ENCODE measurements at places on chromosomes 12 and 14.
A peak's percentile ranks its signal among the peaks of the same experiment; 100 is the strongest.

DNA sequence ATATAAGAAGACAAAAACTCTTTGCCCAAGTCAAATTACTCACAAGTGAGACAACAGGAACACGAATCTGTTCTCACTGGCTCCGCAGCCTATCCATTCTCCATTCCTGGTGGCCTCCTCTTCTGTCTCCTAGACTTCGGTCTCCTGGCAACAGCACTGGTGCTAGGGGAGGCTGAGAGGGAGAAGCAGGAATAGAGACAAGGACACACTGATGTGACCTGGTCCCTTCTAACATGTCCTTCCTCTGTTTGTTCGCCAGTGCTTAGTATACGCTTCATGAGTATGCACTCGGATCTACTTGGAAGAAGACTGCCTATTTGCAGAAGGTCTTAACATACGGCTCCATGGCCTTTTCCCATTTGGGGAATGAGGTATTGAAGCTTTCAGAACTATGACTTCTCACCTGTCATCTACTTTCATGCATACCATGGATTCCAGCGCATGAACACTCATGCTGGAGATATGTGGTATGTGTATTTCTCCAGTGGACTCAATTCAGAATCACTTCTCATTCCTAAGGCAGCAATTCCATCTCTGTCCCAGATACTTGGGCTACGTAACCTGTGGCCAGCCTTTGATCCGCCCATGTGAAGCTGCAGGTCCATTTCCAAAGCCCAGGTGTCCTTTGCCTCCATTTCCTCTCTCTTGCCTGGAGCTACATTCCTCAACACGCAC is 33.9 kb downstream of the BHLHE41 start:
- DNase-seq, result peak; percentile 53

DNA sequence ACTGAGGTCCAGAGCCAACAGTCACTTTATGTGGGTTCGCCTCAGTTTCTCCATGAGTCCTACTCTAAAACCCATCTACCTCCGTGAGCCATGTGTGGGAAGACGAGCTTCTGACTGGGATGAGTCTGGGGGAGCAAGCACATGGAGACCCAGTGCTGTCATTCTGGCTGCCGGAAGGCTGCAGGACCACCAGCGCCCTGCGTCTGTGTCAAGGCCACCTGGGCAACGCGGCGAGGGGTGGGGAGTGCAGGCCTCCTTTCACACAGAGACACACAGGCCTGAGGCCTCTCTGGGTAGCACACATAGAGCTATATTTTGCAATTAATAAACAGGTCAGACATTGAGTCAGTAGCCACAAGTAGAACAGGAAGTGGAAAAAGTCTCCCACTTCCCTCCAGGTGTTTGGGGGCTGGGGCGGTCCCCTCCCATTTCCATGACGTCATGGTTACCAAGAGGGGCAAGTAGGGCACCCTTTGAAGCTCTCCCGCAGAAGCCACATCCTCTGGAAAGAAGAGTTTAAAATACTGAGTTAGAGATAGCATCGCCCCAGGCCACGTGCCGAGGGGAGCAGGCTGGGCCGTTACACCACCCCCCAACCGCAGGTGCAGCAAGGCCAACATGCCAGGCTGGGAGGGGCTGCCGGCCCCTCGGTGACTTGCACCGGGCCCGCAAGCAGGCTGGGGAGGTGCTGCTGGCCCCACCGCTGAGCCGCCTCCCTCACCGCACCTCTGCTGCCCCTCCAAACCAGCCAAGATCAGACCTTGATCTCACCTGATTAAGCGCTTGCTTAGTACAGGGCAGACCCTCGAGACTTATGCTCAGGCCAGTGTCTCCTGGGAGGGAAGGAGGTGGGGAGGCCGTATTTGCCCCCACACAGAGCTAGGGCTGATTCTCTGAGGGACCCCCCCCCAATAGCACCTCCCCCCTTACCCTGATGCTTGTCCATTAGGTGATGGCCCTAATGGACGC is 32.7 kb downstream of the DAD1 start:
- DNase-seq, result peak; percentile 75

GRCh38 chr14:28769276-28769880 is 2.8 kb downstream of the FOXG1 start:
- no peak for DNase-seq

GRCh38 chr12:67656251-67656650 is 7.7 kb downstream of the DYRK2 start:
- DNase-seq, result no peak

DNA sequence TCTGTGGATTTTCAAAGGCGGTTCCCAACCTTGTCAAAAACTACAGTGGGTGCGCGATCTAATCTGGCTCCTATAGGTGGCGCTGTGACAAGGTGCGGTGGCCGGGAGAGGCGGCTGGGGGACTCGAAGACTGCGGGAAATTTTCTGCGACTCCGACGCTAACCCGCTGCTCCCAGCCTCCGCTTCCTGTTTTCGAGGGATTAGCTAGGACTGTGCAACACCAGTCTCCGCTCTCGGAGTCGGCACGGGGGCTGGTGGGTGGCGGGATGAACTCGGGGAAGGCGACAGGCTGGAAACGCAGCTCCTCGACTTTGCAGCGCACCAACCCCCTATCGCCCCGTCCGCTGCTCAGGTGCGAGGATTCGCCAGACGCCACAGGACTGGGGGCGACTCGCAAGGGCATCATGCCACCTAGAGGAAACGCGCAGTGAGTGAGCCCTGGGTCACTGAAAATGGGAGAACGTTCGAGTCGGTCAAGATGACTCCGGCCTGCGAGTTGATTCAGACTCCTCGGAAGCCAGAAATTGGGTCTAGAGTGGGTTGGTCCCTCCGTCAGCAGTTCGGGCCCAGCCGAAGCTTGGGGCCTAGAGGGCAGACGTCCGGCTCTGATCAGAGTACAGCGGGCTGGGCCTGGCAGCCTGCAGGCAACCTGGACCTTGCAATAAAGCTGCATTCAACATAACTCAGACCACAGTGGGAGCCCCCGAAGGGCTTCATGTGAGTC is 5.5 kb upstream of the PAX9 start:
- DNase-seq, result no peak

- DNase-seq, result no peak
Measured at GRCh38 chr12:45232146-45232755, 16.4 kb downstream of the ANO6 start.

DNA sequence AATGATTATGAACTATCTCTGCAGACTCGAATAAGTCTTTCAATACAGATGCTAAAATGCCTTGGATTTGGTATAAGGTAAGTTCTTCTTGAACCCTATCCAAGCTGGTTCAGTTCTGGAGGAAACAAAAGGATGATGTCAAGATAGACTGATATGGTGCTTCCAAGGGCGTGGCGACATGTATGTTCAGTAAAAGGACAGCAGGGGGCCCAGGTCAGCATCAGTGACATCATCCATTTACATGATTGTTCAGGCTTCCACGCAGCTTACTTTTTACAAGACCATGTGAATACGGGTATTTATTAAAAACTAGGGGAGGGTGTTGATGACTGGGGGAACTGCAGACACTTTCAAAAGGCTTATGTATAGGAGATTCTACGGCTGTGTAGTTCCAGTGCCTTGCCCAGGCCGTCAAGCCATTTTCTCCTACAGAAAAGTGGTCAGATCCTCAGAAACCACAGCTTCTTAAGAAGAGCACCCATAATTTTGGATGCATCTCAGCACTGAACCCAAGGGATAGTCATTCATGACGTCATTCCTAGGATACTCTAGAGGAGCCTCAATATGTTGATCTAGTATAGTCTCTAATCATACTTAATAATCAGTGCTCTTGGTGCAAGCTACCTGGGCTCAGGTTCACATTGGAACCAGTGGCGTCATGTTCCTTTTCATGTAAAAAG is 527.7 kb downstream of the FUT8 start:
- no peak for DNase-seq

GRCh38 chr14:56846970-56847930 is 37.0 kb upstream of the OTX2 start:
- no peak for DNase-seq

DNA sequence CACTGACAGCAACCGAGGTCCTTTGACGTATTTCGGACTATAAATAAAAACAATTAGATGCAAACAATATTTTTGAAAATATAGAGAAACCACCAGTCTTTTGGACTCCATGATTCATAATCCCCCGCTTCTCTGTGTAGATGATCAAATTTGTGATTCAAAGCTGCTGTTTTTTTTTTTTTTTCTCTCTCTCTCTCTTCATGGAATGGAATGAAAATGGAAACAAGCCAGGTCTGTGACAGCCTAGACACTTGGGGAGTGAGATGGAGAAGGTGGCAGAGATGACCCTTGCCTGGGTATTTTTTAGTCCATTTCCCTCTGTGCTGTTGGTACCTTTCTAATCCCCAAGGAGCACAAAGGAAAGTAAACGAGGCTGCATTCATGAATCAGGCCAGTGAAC is 248.5 kb downstream of the GLT1D1 start:
- DNase-seq, result no peak

DNA sequence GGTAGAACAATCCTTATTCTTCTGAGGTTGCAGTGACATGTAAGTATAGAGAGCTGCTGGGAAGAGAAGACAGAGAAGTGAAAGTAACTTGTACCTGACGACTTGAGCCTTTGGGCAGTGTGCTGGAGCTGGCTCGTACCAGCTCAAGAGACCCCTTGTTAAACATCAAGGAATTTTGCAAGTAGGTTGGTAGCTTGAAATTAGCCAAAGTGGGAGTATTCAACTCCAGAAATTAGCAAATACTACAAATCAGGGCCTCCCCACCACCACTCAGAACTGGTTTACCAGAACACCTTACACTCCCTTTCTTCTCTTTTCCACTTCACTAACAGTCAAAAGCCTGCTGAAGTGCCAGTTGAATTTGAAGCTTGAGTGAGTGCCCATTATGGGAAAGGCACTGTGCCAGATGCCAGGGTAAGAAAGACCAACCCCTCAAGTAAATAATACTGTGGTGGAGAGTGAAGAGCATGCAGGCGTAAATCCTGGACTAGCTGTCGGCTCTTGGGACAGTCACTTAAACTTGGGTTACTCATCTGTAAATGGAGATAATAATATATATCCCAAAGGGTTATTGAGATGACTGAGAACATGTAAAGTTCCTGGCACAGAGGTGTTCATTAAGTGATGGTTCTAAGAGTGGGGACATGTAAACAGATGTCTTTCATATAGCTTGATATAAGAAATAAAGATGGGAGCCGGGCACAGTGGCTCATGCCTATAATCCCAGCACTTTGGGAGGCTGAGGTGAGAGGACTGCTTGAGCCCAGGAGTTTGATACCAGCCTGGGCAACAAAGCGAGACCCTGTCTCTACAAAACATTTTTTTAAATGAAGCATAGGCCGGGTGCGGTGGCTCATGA is 27.0 kb upstream of the EID3 start:
- no peak for DNase-seq

DNA sequence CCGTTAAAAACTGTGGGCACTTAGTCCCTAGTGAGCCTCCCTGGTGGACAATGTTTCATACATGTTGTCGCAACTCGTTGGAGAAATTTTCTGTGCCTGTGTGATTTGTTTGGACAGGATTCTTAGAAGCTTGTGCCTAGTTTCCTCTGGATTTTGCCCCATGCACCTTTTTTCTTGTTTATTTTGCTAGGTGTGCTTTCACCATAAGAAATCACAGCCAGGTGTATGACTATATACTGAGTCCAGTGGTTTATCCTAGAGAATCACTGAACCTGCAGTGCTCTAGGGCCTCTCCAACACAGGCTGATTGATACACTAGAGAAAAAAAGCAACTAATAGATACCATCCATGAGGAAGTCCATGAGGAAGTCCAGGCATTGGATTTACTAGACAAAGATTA is 33.1 kb upstream of the OASL start:
- DNase-seq, result no peak

DNA sequence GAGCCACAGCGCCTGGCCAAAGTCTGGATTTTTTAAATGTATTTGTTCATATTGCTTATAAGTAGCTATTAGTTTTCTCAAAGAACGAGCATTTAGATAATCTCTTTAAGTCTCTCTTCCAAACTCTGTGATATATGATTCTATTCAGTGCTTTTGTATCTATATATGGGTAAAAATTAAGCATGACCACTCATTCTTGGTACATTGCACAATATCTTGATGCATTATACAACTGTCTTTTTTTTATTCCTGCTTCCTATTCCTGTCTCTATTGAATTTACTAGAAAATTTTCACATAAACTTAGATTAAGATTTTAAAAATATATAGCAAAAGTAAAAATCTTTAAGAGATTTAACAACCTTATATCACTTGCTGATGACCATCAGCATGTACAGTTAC is 29.1 kb downstream of the SOCS2 start:
- DNase-seq, result no peak

- no peak for DNase-seq
Measured at GRCh38 chr14:63292805-63293204, 25.9 kb downstream of the GPHB5 start.

GRCh38 chr14:22464422-22465142 is 124.4 kb downstream of the DAD1 start:
- DNase-seq, result no peak

GRCh38 chr14:75831952-75832351 is 149.8 kb downstream of the TGFB3 start:
- DNase-seq, result no peak

DNA sequence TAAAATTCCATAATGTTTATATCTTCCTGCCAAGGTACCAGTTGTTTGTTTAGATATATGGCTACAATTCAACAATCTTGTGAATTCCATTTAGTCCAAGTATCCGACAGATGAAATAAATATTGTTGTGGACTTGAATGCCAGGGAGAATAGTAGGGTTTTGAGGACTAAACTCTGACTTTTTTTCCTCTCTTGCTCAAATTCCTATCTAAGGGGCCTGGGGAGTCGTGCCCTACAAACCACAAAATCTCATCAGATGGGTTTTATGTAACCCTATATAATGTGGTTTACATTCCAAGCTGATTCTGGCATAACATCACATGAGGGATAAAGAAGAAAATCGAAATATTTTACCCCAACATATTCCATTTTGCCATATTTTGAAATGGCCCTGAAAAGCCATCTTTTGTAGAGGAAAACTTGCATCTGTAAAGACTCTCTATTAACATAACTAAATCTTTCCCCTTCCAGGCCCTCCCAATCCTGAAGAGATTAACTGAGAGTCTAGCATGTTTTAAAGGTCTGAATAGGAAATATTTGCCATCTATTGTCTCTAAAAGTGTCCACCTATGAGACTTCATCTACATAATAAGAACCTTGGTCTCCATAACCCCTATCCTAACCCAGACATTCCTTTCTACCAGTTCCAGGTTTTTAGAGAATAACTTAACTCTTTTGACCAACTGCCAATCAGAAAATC is 184.7 kb upstream of the KITLG start:
- DNase-seq, result peak; percentile 16

DNA sequence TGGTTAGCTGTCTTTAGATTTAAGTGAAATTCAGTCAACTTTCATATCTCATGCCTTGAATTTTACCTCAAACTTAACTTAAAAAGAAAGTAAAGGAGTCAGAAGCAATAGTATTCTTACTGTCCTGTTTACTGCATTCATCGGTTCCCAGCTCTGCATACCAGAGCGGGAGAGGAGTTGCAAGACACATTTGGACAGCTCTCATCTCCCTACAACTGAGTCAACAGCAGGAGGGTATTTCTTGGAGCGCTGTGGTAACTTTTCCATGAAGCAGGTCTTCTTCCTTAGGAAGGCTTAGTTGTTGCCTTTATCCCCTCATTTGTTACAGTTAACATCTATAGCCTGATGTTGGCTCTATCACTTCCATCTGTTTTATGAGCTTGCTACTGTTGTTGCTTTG is 65.1 kb downstream of the TRMT5 start:
- DNase-seq, result no peak

- no peak for DNase-seq
Measured at GRCh38 chr12:11460343-11461023, 65.1 kb upstream of the PRB2 start.

- no peak for DNase-seq
Measured at GRCh38 chr12:109223211-109223610, 85.9 kb downstream of the FOXN4 start.

- no peak for DNase-seq
Measured at GRCh38 chr12:112828541-112828940, 37.0 kb downstream of the RPH3A start.

Measured in fibroblast of skin of abdomen (primary cell).